Umbilical cord (tissue), 2 donors: ENCODE measurements at places on chromosomes 16 and 17.

GRCh38 chr16:3951861-3952736, 71.6 kb upstream of the CREBBP start:
- DNase-seq = peak; percentile 79

GRCh38 chr17:82219083-82219482, 6.4 kb upstream of the CCDC57 start:
- no peak for DNase-seq

GRCh38 chr16:50615891-50616290, 65.2 kb downstream of the SNX20 start:
- peak; percentile 94 for DNase-seq

DNA sequence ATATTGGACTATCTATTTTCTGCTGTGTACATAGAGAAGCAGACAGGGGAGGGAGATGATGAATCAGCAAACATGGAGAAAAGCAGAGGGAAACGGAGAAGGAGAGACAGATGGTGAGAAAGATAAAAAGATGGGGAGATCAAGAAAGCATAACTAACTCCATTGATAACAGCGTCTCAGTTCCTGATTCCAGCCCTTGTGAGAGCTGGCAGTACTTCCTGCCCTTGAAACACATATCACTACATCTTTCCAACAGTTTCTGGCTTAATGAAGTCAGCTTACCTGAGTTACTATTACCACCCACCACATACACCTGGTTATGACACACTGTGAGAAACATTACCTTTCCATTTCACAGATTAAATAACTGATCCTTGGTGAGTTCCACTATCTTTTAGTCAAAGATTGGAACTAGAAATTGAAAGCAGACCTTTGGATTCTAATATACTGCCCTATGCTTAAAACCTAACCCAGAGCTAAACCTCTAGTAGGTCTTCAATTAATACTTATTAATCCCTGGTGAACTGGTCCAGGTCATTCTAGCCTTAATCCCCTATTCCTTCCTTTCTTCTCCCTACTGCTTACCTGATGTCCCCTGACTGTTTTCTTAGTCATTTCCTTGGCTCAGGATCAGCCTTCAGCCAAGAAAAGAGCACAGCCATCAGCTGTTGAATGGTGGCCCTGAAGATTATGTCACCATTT, 346.6 kb upstream of the CCL2 start:
- no peak for DNase-seq

GRCh38 chr17:32258383-32259140, 7.1 kb upstream of the RHBDL3 start:
- DNase-seq = no peak

GRCh38 chr16:12267491-12267890, 291.0 kb downstream of the SNX29 start:
- DNase-seq = no peak

DNA sequence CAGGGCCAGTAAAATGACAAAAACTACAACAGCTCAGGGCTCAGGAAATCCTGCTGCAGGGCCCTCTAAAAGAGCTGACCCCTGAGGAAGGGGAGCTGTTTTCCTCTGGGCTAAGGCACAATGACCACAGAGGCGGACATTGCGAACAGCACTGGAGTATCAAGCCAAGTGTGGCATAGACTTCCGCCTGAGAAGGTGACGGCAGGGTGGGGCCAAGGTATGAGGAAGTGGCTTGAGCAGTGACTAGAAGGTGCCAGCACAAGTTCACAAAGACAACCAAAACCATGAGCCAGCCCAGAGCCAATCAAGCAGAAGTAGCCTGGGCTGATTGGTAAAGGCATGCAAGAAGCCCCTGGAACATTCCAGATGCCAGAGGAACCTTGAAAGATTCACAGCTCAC, 13.9 kb downstream of the ERN2 start:
- DNase-seq = no peak

GRCh38 chr17:79465681-79466025, 145.2 kb downstream of the RBFOX3 start:
- no peak for DNase-seq

GRCh38 chr16:4290236-4290830, 17.5 kb upstream of the TFAP4 start:
- peak; percentile 54 for DNase-seq

GRCh38 chr17:55845385-55845784, 94.5 kb downstream of the PCTP start:
- DNase-seq = peak; percentile 50

DNA sequence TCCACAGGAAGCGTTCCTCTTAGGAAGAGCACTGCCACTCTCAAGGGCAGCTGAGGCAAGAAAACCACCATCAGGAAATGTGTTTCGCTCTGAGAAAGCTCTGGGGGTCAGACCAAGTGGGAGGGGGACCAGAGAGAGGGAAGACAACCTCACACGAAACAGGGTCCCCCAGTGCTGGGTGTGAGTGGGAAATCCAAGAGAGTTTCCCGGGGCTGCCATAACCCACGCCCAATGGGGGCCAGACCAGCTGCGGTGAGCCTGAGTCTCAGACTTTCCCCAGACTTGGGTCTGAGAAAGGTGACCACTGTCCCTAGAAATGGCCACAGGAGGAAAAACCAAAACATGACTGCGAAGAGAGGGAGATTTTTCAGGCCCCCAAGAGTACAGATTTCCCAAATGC, 14.5 kb downstream of the DNAH17 start:
- DNase-seq = no peak

- DNase-seq = no peak
Observed at GRCh38 chr17:45789874-45790273, 5.8 kb downstream of the CRHR1 start.

- DNase-seq = peak; percentile 66
Observed at GRCh38 chr17:40460968-40461731, 17.9 kb downstream of the IGFBP4 start.

GRCh38 chr17:4083187-4083586, 59.6 kb downstream of the ZZEF1 start:
- no peak for DNase-seq

DNA sequence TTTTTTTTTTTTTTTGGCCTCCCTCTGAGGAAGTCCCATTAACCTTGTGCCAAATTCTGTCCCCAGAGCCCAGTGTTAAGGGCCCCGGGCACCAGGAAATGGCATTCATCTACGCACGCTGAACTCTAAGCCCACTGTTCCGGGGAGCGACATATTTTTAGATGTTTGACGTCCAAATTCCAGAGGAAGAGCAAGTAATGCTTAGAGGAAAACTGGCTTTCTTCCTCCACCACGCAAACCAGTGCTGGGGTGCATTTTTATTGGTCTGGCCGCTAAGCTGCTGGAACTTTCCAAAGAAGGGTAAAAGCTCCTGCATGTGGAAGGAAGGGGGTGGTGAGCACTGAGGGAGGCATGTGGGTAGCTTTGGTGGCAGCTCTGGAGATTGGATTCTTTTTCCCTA, 8.3 kb downstream of the WFDC1 start:
- peak; percentile 93 for DNase-seq

DNA sequence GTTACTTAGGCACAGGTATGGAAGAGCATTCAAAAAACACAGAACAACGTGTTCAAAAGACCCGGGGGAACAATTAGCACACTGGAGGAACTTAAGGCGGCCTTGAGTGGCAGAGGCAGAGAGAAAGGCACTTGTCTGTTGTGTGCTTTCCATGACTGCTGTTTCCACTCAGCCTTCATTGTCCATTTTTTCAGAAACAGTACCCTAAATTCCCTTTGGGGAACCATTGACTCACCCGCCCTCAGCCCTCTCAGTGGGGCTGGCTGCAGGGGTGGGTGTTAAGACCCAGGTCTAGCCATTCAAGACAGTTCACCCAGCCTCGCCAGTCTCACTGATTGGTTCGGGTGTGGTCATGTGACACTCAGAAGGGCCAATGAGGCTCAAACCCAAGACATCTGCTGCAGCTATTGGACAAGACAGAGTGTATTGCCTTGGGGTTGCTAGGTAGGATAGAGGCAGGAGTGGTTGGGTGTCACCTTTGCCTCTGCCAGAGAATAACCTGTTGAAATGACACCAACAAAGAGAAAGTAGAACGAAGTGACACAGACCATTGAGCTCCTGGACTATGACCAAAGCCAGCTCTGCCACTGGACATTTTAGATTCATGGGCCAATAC, 19.6 kb upstream of the CEP20 start:
- DNase-seq = no peak

- no peak for DNase-seq
Observed at GRCh38 chr16:88318051-88318450, 64.7 kb upstream of the ZNF469 start.

DNA sequence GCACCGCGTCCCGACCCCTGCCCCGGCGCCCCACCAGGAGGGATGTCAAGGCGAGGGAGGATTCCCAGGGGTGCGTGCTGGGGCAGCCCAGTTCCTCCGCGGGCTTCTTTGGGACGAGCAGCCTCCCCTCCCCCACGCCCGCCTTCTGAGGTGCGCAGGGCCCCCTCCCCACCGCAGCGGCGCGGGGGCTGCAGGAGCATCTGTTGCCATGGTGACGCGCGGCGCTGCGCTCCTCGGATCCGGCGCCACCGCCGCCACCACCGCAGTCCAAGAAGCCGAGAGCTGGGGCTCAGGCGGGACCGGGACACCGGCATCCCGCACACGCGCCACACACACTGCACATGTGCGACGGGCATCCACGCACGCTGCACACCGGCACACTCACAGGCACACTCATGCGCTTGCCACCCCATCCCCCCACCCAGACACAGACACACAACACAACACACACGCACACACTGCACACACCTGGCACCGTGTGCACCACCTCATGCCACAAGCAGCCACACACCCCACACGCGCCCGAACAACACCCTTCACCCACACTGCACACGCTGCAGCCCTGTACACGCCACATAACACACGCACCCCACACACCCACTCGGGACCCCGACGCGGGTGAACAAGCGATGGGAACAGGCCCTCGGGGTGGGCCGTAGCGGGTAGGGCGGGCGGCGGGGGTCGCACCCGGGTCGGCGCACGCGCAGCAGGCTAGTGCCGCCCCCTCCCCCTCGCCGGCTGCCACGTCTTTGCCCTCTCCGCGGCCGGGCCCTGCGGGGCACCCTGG, 17.0 kb downstream of the ENPP7 start:
- DNase-seq = no peak

DNA sequence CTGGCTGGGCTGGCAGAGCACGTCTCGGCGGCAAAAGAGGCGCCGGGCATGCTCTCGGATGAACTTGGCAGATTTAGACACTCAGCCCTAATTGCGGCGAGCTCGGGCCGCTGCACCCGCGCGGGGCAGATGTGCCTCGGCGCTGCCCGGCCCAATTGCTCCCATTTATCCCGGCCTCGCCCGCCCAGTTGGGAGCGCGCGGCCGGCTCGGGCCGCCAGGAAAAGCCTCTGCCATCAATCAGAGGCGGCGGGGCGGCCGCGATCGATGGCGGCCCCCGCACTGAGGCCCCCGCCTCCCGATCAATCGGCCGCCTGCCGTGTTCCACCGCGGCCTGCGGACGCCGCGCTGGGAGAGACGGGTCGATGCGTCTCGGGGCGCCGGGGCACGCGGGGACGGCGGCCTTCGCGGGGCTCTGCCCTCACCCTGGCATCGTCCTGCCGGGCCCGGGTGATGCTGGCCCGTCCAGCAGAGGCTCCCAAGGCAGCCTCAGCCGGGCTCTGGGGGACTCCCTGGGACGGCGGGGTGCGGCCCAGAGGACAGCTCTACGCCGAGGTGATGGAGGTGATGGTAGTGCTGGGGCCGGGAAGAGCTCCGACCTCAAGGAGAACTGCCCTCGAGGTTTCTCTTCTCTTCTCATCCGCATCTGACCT, 200.9 kb upstream of the N4BP1 start:
- no peak for DNase-seq

DNA sequence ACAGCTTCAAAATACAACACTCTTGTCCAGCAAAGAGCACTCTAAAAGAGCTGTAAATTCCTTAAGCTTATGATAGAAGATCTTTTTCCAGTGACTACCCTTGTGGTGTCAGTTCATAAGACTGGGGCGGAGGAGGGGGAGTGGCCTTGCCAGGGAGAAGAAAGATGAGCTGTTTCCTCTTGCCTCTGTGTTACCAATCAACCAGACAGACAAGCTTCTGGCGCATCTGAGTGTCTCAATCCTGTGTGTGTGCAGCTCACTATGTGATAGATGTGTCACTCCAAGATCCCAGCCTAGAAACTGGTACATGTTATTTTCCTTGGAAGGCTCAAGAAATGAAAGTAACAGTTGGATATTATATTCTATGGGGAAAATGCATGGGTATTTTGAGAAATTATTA, 167.4 kb upstream of the CACNG3 start:
- peak; percentile 73 for DNase-seq

- DNase-seq = peak; percentile 86
Observed at GRCh38 chr16:4204521-4204920, 37.4 kb downstream of the SRL start.

DNA sequence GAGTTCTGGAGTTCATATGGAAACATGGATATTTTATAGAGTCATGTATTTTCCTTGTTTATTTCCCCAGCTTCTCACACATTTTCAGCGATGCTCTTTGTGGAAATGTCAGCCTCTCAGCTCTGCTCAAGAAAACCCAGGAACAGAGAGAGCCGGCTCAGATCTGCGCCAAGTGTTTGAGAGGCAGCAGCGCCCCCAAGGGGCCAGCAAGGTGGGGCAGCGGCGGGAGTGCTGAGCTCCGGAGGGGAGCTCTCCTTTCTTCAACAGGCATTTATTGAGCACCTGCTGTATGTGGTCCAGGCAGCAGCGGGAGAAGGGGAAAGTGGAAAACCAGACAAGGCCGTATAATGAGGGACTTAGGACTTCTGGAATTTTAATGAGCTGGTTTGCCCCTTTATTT, 421.1 kb upstream of the C16orf82 start:
- DNase-seq = peak; percentile 13

- DNase-seq = no peak
Observed at GRCh38 chr17:15124746-15125145, 140.4 kb downstream of the PMP22 start.

- DNase-seq = no peak
Observed at GRCh38 chr17:71360301-71360700, 760.5 kb upstream of the SOX9 start.

- DNase-seq = no peak
Observed at GRCh38 chr17:2380950-2381649, 19.8 kb downstream of the MNT start.

DNA sequence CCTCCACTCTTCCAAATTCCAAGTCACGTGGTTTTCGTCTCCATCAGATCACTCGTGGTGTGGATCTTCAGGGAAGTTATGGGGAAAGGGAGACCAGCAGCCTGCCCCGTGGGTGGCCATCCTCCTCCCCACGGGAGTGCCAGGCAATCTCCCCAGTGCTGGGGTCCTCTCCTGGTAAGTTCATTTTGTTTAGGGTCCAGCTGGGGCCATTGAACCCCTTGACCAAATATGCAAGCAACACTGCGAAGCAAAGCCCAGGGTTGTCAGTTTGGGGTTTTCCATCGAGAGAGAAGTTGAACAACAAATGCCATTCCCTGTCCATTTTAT, 4.1 kb upstream of the LCMT1 start:
- no peak for DNase-seq

GRCh38 chr16:48555155-48555554, 54.8 kb downstream of the N4BP1 start:
- no peak for DNase-seq
